ENCODE measurements at places on chromosomes 11 and 22. TPM values are rescaled to one million over a fixed set of nuclear protein-coding genes. Genes with fewer than 3 reads are reported as not detected.
A peak's percentile ranks its signal among the peaks of the same experiment; 100 is the strongest.

VSIG10L2 gene
- total RNA-seq: not detected

BTBD10 gene
- 134 TPM for total RNA-seq

H19 gene
- total RNA-seq: not detected

HRAS gene
- 77.7 TPM for total RNA-seq

BLID gene
- total RNA-seq: 3.2 TPM

GLYATL1 gene
- total RNA-seq: not detected

SREBF2 gene
- total RNA-seq: 60.6 TPM

MS4A3 gene
- total RNA-seq: not detected

SNX32 gene
- total RNA-seq: 0.79 TPM

RASD2 gene
- total RNA-seq: not detected

PRG3 gene
- not detected for total RNA-seq

KRTAP5-11 gene
- total RNA-seq: not detected

KDM4D gene
- total RNA-seq: 0.73 TPM

AQP11 gene
- 0.63 TPM for total RNA-seq

DNA sequence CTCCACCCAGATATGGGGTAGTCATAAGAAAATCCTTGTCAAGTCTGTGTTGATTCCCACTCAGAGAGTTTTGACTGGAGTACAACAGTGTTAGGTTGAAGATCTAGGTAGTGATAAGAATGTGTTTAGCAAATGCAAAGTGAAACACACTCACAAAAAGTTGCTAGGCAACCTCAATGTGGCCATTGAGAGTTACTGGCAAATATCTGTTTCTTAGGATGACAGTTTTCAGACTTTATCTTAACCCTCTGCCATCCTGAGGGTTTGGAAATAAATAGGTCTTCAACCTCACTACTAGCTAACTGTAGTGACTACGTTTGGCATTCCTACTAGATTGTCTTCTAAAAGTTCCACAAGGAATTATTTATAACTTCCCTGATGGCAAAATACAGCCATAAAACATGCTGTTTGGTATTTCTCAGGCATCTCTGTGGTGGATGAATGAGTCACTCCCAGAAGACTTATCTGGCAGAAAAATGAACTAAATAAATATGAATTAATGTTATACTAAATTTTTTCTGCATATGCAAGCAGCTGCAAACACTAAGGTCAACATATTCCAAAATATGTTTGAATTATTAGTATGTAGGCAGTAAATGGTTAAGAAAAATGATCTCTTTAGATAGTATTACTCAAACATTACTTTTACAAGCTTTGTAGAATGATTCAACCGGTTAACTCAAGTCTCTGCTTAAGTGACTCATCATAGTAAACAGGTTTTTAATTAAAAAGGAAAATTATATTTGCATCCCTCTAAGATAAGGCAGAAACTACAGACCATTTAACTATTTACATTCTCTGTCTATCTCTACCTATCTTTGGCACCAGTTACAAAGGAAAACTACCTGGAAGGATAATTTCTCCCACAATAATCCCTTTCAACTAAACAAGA lies 17.1 kb upstream of the SYTL2 start:
- no peak for DNase-seq

- DNase-seq: peak; percentile 27
Measured at GRCh38 chr22:32378707-32379272, 21.1 kb downstream of the RFPL3 start.

DNA sequence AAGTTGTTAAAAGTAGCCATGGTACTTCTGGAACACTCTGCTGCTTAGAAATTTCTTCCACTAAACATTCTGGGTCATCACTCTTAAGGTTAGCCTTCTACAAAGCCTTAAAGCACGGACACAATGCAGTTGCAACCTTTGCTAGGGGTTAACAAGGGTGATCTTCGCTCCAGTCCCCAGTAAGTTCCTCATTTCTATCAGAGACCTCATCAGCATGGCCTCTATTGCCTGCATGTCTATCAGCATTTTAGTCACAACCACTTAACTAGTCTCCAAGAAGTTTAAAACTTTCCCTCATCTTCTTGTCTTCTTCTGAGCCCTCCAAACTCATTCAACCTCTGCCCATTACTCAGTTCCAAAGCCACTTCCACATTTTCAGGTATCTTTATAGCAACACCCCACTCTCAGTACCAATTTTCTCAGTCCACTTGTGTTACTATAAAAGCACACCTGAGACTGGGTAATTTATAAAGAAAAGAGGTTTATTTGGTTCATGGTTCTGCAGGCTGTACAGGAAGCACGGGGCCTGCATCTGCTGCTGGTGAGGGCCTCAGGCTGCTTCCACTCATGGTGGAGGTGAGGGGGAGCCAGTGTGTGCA lies 48.7 kb upstream of the TH start:
- DNase-seq: no peak

- no peak for DNase-seq
Measured at GRCh38 chr11:69911310-69912160, 92.3 kb upstream of the FGF3 start.

GRCh38 chr11:35955636-35956035 lies 11.8 kb downstream of the LDLRAD3 start:
- DNase-seq: no peak

- DNase-seq: no peak
Measured at GRCh38 chr22:26952451-26953011, 295.1 kb downstream of the MIAT start.

GRCh38 chr11:13126430-13126829 lies 117.3 kb downstream of the RASSF10 start:
- DNase-seq: no peak

DNA sequence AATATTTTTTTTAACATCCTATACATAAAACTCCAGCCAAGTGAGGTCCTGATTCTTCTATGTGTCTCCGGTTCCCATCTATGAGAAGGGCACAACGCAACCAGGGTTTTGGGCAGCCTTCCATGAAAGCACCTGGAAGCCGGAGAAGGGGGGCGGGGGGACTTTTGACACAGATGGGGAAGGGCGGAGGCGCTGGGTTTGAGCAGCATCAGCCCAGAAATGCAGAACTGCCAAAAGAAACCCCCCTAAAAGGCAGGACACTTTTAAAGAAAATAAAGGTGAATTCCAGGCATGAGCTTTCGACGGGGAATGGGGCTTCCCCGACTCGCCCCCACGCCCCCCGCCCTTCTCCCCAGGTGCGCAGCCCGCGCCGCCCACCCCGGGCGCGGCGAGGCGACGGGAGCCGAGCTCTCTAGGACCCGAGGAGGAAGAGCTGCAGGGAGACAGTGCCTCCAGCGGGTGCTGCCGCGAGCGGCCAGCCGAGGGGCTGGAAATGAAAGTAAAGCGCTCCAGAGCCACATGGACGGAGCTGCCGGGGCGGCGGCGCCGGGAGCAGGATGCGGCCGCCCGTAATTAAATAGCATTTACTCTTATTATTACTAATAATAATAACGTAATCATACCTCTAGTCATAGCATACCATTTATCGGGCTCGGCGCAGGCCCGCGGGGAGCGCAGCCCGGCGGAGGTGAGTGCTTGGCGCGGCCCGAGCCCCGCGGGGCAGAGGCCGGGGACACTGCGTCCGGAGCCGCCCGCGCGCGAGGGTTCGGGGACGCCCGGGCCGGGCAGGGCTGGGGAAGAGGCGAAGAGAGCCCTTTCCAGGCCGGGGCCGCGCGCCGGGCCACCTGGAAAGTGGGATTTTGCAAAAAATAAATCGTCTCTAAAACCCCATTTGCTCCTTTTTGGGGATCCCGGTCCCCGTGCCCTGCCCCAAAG lies at the start of gene ZC3H7B:
TSS of gene ZC3H7B (plus strand) at position 441 of the 936 bp plus-strand sequence. CDS start 19,136 bp downstream, outside the sequence.
- DNase-seq: no peak

- DNase-seq: no peak
Measured at GRCh38 chr22:45162531-45162930, 1.2 kb upstream of the NUP50 start.

DNA sequence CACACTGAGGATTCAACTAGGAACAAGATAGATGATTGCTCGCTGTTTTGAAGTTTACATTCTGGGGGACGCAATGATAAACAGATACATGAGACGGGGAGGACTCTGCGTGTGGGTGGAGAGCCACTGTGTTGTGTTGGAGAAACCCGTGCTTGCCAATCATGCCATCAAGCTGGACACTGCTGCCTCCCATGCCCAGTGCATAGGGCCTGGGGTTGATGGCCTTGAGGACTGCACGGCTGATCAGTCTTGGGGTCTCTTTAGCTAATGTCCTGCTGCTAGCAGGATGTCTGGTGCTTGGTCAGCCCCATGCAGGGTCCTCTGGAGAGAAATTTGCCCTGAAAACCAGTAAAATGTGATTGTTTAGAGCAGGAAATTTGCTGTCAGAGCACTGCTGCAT lies 221.2 kb upstream of the B3GAT1 start:
- no peak for DNase-seq

- no peak for DNase-seq
Measured at GRCh38 chr11:77568306-77568705, 21.4 kb upstream of the AQP11 start.

DNA sequence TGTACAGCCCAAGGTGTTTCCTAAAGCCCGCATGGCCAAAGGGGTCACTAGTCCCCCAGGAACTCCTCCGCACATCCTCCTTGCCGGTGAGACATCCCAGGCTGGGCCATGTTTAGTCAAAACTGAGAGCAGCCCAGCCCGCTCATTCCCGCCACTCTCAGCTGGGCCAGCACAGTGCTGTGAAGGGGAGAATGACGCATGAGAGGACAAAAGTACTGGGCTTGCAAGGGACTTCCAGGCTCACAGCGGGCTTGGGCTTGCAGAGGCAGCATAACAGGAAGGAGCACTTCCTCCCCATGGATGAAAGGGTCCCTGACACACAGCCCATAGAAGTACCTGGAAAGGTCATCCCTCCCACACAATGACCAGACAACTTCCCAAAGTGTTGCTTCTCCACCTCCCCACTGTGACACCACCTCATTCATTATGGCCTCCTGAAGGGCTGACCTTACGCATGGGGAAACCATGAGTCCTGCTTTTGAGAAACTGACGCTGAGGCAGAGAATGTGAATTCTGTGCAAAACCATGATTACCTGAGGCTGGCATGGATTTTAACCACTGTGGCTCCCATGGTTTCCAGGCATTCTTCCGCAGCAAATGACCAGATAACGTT lies 19.1 kb downstream of the ETS1 start:
- DNase-seq: no peak

- no peak for DNase-seq
Measured at GRCh38 chr22:36102995-36103394, 57.6 kb downstream of the APOL3 start.

DNA sequence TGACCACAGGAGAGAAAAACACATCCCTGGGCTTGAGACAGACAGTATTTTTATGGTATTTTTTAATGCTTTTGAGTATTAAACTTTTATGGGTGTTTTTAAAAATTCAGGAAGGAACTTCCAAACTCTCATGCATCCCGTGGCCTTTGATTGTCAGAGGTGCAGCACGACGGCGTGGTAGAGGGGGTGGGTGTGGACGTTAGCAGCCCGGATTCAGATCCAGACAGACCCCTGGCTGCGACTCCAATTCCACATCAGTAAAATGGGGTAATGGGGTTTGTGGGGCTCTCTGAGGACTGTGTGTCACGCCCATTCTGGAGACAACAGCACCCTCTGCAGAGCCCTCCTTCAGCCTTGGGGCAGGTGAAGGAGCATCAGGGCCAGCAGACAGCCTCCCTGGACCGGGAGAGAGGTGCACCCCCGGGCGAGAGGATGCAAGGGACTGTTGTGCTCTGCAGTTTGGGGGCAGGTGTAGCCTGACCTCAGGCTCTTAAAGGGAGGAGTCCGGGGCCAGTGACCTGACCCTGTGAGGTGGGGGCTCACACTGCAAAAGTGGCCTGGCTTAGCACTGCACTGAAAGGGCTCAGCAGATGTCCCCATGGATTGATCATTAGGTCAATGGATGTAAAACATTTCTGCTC lies 1024.3 kb downstream of the TBC1D22A start:
- DNase-seq: no peak

DNA sequence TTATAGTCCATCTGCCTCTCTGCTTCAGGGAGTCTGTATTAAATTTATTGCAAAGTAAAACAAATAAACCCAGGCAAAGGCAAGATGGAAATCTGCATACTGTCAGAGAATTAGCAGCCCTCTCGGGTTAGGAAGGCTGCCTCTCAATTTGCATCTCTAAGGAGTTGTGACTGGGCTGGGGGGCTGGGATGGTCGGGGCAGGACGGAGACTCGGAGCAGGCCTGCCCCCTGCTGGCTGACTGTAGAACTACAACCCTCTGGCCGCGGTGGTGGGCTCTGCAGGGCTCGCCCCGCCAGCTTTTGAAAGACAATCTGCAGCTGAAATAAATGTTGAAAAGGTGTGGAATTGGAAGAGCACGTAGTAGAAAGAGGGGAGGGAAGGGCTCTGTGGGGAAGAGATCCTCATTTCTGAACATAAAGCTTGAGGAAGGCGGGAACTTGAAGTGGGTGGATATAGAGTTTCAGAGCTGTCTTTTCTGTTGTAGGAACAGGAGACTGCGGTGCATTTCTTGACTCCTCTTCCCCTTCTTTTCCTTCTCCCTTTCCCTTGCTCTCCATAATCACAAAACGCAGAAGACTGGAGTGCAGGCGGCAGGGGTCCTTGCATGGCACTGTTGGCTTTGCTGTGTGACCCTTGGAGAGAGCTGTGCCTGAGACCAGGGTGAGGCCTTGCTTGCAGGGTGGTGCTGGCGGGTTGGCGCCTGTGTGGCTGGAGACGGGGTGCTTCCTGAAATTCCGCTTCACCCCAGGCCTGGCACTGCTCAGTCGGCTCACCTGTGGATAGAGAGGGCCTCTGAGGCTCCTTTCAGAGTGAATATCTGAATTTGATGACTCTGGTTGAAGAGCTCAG lies 22.6 kb upstream of the PKNOX2 start:
- DNase-seq: no peak

DNA sequence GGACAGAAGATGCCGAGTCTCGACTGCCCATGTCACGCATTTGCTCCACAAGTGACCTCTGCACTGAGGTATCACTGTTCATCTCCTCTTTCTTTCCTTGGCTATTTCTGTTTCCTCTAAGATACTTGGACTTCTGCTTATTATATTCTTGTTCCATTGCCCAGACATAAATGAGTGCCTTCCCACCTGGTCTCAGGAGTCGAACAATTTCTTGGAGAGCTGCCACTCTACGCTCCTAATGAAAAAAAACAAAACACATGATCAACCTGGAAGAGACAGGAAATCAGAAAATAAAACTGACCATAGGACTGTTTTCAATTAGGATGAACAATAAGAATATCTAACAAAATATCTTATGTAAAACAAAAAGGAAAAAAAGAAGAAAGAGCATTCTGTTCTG lies 47.4 kb upstream of the CWF19L2 start:
- no peak for DNase-seq

DNA sequence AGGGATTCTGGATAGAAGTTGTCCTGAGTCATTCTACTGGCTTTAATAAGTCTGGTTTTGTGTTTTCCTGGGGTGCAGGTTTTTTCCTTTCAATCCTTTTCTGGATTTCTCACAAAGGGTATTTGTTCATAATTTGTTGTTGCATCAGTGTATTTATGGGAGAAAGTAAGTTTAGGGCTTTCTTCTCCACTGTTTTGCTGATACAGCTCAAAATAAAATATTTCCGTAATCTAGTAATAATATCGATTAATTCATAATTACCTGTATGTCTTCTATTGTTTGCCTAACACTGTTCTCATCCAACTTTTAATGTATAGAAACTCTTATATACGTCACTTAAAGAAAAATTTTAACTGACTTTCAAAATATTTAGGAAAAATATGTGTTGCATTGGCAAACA lies 728.2 kb downstream of the LUZP2 start:
- DNase-seq: no peak

Measured in pulmonary artery endothelial cell (primary cell).